ENCODE measurements at places on chromosomes 7 and 10. TPM values are rescaled to one million over a fixed set of nuclear protein-coding genes. Genes with fewer than 3 reads are reported as not detected.

The POR gene
- 323 TPM for total RNA-seq

GRCh38 chr7:29598613-29599012, 35.0 kb downstream of the PRR15 start:
- DNase-seq, result no peak

The TMEM120A gene
- total RNA-seq, result 37.4 TPM

DNA sequence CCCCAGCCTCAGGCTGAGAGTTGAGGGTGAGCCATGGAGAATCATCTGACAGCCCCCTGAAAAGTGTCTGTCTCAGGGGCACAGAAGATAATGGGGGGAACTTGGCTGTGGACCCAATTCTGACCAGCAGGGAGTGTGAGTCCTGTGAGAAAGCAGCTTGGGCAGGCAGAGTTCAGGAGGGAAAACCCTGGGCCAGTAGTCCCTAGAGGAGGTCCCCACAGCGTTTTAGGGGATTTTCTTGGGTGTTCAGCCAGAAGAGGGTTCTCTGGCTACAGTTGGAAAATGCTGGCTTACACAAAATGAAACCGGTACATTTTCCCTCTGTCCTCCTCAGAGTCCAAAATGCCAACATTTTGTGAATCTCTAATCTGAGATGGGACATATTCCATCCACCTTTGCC, 35.8 kb upstream of the TRIM8 start:
- no peak for DNase-seq

- peak; percentile 15 for DNase-seq
These were observed 220.5 kb downstream of the BAMBI start for GRCh38 chr10:28897617-28898464.

The CUX1 gene
- total RNA-seq, result 121 TPM

The PKD2L1 gene
- total RNA-seq, result not detected

- DNase-seq, result no peak
These were observed 520 bp downstream of the MOSPD3 start for GRCh38 chr7:100612730-100613390.

The SPAM1 gene
- total RNA-seq, result not detected

The CNTNAP2 gene
- total RNA-seq, result not detected
